Immature natural killer cell (primary cell): ENCODE measurements at places on chromosomes 11 and 22.

- H3K27ac ChIP-seq: no peak overlapping the region
- H3K4me1 ChIP-seq: no peaks in the 10 kb centered on the region
- H3K36me3 ChIP-seq: no peaks in the 10 kb centered on the region
- DNase-seq: no peak
- no peak overlapping the region for H3K4me3 ChIP-seq
- H3K27me3 ChIP-seq: peaks cover 2% of the 10 kb centered on the region
These were observed 193.0 kb downstream of the MSANTD4 start for GRCh38 chr11:105829084-105829483.

GRCh38 chr22:50034126-50035081 lies 21.8 kb upstream of the IL17REL start:
- no peaks in the 10 kb centered on the region for H3K36me3 ChIP-seq
- no peak for DNase-seq
- no peaks in the 10 kb centered on the region for H3K27me3 ChIP-seq
- no peaks in the 10 kb centered on the region for H3K4me1 ChIP-seq
- no peak overlapping the region for H3K27ac ChIP-seq
- no peak overlapping the region for H3K4me3 ChIP-seq

- no peak for DNase-seq
- H3K36me3 ChIP-seq: no peaks in the 10 kb centered on the region
- H3K27ac ChIP-seq: no peak overlapping the region
- no peaks in the 10 kb centered on the region for H3K4me1 ChIP-seq
- H3K27me3 ChIP-seq: peaks cover under 1% of the 10 kb centered on the region
These were observed 834.6 kb downstream of the TBC1D22A start for GRCh38 chr22:47597041-47597440.

DNA sequence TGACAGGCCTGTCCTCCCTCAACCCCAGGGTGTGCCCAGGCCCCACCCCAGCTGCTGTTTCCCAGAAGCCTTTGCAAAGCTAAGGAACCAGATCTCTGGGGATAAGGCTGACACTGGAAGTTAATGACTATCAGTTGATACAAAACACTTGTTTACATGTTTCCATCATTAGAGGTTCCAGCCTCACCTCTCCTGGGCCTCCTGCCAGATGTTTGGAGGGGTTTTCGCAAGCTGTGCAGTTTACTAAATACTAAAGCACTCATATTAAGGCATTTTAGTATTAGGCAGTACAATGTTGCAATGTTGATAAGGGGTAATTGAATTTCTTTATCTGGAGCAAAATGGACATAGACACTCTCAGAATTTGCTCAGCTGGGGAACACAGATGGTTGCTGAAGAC lies 218.7 kb downstream of the INSC start:
- no peaks in the 10 kb centered on the region for H3K36me3 ChIP-seq
- no peaks in the 10 kb centered on the region for H3K4me1 ChIP-seq
- no peak overlapping the region for H3K27ac ChIP-seq
- H3K27me3 ChIP-seq: no peaks in the 10 kb centered on the region

- H3K27me3 ChIP-seq: no peaks in the 10 kb centered on the region
- H3K4me3 ChIP-seq: no peak overlapping the region
- H3K36me3 ChIP-seq: no peaks in the 10 kb centered on the region
- no peak overlapping the region for H3K27ac ChIP-seq
- DNase-seq: no peak
These were observed 112.0 kb upstream of the OR5AK2 start for GRCh38 chr11:56876621-56877275.

GRCh38 chr22:41285441-41285819 lies 557 bp downstream of the RANGAP1 start:
- H3K27me3 ChIP-seq: peaks cover 14% of the 10 kb centered on the region
- H3K27ac ChIP-seq: peak overlapping the region; percentile 92
- peaks cover 3% of the 10 kb centered on the region for H3K36me3 ChIP-seq

DNA sequence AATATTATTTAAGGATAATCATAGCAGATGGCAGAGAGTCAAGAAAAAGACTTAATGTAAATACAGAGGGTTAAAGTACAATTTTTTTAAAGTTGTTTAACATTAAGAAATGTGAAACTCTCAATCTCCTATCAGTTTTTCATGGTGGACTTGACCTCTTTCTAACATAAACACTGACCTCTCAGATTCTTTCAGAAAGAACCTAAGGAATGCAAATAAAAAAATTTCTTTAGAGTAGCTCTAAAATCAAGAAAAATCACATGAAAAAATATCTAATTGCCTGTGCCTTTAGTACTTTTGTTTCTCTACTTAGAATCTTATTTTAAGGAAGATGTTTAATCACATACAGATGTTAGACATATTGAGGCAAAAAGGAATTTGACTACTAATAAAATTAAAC lies 12.9 kb downstream of the RNF141 start:
- H3K27me3 ChIP-seq: no peaks in the 10 kb centered on the region
- DNase-seq: no peak
- H3K36me3 ChIP-seq: peaks cover 47% of the 10 kb centered on the region
- no peak overlapping the region for H3K4me3 ChIP-seq
- H3K4me1 ChIP-seq: no peaks in the 10 kb centered on the region

GRCh38 chr22:45845076-45845487 lies 131.9 kb downstream of the WNT7B start:
- H3K27ac ChIP-seq: no peak overlapping the region
- DNase-seq: no peak
- H3K27me3 ChIP-seq: no peaks in the 10 kb centered on the region

DNA sequence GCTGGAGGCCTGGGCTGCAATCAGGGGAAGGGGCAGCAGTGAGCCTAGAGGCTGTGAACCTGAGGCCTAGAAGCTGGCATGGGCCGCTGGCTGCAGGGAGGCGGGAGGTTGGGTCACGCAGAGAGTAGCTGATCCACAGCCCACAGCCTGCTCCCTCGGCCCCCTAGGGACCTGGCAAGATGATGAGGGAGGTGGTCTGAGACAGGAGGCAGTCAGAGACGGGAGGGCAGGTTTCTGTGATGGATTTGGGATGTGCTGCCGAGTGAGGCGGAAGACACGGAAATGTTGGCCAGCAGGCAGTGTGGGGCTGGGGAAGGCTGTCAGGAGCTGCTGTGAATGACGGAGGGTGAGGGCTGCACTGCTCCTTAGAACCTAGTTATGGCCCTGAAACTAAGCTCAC lies 22.7 kb downstream of the LRFN4 start:
- no peaks in the 10 kb centered on the region for H3K4me1 ChIP-seq
- no peak for DNase-seq
- peaks cover 1% of the 10 kb centered on the region for H3K27me3 ChIP-seq
- H3K27ac ChIP-seq: no peak overlapping the region
- H3K36me3 ChIP-seq: no peaks in the 10 kb centered on the region

- no peaks in the 10 kb centered on the region for H3K4me1 ChIP-seq
- no peak for DNase-seq
- no peak overlapping the region for H3K4me3 ChIP-seq
These were observed 554.0 kb upstream of the ARHGAP42 start for GRCh38 chr11:100133114-100133513.

DNA sequence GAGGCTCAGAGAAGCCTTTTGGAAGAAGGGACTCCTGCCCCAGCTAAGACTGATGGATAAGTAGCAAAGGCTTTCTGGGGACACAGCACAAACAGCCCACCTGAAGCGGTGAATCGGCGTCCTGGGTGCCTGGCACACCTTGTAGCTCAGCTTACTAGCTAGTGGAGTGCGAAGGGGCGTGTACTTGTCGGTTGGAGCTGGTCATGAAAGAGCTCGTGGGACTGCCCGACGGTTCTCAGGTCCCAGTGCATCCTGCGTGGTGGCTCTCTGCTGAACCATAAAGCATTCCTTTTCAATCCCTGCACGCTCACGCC lies 690 bp upstream of the UVRAG start:
- H3K27ac ChIP-seq: no peak overlapping the region
- H3K4me1 ChIP-seq: peaks cover 25% of the 10 kb centered on the region
- H3K27me3 ChIP-seq: peaks cover 10% of the 10 kb centered on the region
- peak overlapping the region; percentile 88 for H3K4me3 ChIP-seq
- H3K36me3 ChIP-seq: no peaks in the 10 kb centered on the region

GRCh38 chr11:130124096-130124495 lies 35.5 kb upstream of the ST14 start:
- no peak overlapping the region for H3K4me3 ChIP-seq
- H3K27ac ChIP-seq: no peak overlapping the region
- peaks cover 45% of the 10 kb centered on the region for H3K4me1 ChIP-seq
- H3K27me3 ChIP-seq: no peaks in the 10 kb centered on the region

- no peak for DNase-seq
- H3K36me3 ChIP-seq: peaks cover 11% of the 10 kb centered on the region
- no peaks in the 10 kb centered on the region for H3K4me1 ChIP-seq
- no peaks in the 10 kb centered on the region for H3K27me3 ChIP-seq
These were observed 57.2 kb downstream of the SBF2 start for GRCh38 chr11:10236840-10237239.

DNA sequence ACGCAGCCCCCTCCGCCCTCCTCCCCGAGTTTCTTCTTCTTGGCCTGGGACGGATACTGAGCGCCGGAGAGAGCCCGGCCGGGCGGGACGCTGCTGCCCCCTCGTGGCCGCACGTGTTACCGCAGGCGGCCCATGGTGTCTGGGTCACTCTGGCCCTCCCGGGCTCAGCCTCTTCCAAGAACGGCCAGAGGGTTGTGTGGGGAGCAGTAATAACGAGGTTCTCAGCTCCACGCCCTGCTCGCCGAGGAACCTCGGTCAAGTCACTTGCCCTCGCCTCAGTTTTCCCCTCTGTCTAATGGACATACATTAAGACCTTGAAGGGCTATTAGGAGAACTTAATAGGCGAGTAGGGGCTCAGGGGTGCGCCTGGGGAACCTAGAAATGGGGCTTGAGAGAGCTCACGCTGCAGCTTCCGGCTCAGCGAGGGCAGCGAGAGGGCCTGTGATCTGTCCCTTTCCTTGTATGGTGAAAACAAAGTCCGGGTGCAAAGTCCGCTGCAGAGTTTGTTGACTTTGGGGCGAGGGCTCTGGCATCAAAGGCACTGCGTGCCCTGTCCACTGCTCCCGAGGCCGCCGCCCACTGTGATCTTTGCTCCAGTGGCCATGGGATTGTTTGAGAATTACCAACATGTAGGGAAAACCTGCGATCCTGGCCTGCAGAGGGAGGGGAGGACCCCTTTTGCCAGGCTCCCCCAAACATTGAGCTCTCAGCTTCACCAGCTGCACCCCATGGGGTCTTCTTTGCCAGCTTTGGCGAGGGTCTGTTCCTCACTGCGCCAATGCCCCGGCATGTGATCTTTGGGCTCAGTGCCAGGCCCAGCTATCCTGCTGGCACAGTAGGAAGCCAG lies 14.4 kb upstream of the LRP5 start:
- no peak overlapping the region for H3K27ac ChIP-seq
- no peaks in the 10 kb centered on the region for H3K4me1 ChIP-seq
- peaks cover 6% of the 10 kb centered on the region for H3K27me3 ChIP-seq
- no peak overlapping the region for H3K4me3 ChIP-seq

DNA sequence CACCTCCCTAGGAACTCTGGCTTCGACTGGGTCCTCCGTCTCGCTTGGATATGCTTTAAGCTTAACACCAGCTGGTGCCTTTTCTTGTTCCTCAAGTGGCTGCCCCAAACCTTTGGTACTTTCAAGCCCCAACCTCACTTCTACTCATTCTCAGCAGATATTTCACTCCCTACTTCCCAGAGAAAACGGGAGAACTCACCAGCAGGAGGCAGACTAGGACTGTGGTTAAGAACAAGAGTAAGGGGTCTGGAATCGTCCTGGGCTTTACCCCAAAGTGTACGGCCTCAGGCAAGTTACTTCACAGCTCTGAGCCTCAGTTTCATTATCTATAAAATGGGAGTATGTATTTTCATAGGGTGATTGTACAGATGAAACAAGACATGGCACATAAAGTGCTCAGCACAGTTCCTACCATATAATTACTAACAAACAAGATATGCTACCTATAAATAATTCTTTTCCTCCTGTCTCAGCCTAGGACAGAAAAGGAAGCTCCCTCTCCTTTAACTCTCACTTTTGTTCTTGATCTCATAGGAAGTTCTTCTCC lies 37.8 kb downstream of the PAMR1 start:
- DNase-seq: no peak
- H3K4me3 ChIP-seq: no peak overlapping the region
- peaks cover 4% of the 10 kb centered on the region for H3K27me3 ChIP-seq
- H3K27ac ChIP-seq: no peak overlapping the region
- H3K36me3 ChIP-seq: no peaks in the 10 kb centered on the region

GRCh38 chr11:70779433-70780245 lies 381.3 kb downstream of the CTTN start:
- H3K36me3 ChIP-seq: no peaks in the 10 kb centered on the region
- no peak overlapping the region for H3K27ac ChIP-seq
- no peak overlapping the region for H3K4me3 ChIP-seq
- no peaks in the 10 kb centered on the region for H3K4me1 ChIP-seq

GRCh38 chr11:9138133-9138453 lies 46.7 kb upstream of the SCUBE2 start:
- DNase-seq: no peak
- no peak overlapping the region for H3K4me3 ChIP-seq
- H3K27ac ChIP-seq: no peak overlapping the region
- H3K4me1 ChIP-seq: no peaks in the 10 kb centered on the region

DNA sequence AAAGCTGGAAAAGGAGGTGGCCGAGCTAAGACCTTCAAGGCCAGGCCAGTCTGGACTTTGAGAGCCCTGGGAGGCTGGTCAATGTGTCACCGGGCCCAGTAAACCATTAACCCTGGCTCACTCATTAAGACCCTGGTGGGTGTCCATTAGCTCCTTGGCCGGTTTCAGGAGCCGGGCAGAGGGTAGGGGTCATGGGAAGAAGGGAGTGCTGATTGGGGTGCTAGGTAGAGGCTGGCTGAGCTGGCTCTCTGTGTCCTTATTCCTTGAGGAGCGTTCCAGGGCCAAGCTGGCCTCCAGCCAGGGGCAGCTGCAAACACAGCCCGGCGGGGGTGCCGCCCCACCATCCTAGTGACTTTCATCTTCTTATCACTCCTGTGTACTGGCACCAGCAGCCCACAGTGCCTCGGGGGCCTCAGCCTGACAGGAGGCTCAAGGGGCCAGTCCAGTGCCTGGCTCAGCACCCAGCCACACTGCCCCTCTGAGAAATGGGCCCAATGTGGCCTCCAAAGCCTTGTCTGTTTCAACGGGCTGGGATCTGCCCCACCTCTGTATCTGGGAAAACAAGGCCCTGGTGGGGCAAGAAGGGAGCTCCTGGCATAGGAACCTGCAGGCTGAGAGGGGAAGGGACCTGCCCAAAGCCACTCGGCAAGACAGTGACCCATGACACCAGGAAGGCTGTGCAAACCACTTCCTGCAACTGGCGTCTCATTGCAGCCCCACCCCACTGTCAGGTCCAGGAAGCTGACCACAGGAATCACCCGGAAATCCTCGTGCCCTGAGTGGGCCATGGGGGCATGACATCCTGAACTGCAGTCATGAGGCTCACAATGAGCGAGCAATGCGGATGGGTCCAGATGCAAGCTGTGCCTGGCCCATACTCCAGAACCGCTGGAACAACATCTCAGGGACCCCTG lies 15.1 kb upstream of the RGL4 start:
- peak; percentile 71 for DNase-seq
- peaks cover 3% of the 10 kb centered on the region for H3K27me3 ChIP-seq
- peaks cover 5% of the 10 kb centered on the region for H3K36me3 ChIP-seq
- peak overlapping the region; percentile 58 for H3K4me3 ChIP-seq
- H3K27ac ChIP-seq: peak overlapping the region; percentile 81

GRCh38 chr11:125224391-125225021 lies 60.0 kb downstream of the PKNOX2 start:
- H3K4me3 ChIP-seq: no peak overlapping the region
- no peak overlapping the region for H3K27ac ChIP-seq
- no peaks in the 10 kb centered on the region for H3K4me1 ChIP-seq
- DNase-seq: no peak
- H3K27me3 ChIP-seq: no peaks in the 10 kb centered on the region

- no peak overlapping the region for H3K4me3 ChIP-seq
- no peaks in the 10 kb centered on the region for H3K27me3 ChIP-seq
- no peak overlapping the region for H3K27ac ChIP-seq
- peaks cover 25% of the 10 kb centered on the region for H3K36me3 ChIP-seq
These were observed 12.9 kb downstream of the SHISA8 start for GRCh38 chr22:41902016-41902415.
